Stimulated activated CD4-positive, alpha-beta T cell treated with anti-CD3 and anti-CD28 coated beads, Interleukin-2, amount 100 ng/mL, for 4 hours (primary cell): ENCODE measurements at places on chromosomes 7 and 10.

- DNase-seq = no peak
These were observed 292.4 kb upstream of the VWC2 start for GRCh38 chr7:49481075-49481474.

DNA sequence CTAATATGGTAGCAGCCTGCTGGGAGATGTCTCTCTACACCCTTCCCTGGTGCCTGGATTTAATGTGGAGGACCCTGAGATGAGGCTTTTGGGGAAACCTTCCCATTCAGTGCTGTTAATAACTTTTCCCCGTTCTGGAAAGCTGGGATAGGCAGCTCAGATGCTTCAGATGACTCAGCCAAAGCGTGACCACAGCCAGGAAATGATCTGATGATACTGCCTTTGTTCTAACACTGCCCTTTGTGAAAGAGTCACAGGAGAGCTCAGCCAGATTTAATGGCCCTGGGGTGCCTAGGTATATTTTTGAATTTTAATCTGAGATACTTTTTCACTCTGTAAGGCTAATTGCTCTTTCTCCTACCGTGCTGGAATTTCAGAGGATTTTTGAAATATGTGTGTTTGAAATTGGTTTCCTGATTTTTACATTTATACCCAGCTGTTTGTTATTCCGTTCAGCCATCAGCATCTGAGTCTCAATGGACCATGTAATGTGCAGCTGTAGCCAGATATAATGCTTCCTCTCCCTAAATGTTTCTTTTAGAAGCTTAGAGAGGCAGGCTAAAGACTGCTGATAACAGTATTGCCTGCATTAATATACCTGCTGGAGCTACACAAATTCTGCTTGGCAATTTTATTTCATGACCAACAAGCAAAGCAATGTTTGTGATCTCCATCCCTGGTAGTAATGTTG lies 17.8 kb downstream of the CELF2 start:
- DNase-seq = no peak

DNA sequence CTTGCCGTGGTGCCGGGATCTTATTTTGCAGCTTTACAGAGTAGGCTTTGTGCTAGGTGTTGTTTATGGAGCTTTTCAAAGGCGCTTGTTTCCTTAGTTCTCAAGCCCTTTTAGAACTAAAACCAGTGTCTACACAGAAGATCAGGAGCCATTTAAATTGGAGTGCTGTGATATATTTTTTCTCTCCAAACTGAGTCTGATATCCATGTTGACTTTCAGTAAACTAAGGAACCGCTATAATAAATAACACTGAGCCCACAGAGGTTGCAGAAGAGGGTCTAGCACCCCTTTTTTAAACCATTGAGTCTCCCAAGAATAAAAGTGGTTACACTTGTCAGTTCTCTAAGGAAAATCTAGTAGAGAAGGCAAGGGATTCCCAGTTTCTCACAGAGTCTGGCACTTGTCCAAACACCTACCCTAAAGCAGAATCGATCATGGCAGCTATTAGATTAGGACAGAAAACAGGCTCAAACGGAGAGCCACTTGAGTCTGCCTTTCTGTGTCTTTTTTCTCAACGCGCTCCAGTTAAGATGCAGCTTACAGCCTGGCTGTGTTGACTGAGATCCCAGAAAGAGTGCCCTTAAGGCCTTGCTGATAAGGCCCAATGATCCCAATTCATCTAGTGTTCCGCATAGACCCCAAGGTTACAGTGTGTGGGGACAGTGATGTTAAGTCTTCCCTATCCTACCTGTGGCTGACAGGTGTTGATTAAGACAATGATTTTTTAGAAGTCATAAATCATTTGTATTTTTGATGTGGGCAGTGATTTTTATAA lies 804 bp downstream of the TMEM106B start:
- no peak for DNase-seq

DNA sequence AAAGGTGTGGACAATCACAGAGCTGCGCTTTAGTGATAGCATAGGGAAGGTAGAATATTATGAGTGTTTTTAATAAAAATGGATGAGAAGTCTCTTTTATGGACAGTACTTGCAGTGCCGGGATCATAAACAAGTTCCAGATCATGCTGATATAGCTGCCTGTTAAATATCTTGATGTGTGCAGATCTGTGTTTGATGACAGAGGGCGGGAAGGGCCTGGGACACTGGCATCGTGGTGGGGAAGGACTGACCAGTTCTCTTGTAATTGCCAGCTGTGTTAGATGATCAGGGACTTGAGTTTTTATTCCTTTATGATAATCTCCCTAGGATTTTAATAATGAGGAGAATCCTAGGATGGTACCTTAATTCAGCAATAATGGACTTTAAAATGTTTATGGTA lies 14.6 kb downstream of the SND1 start:
- no peak for DNase-seq

- no peak for DNase-seq
These were observed 102.6 kb downstream of the RGS10 start for GRCh38 chr10:119439922-119440321.

DNA sequence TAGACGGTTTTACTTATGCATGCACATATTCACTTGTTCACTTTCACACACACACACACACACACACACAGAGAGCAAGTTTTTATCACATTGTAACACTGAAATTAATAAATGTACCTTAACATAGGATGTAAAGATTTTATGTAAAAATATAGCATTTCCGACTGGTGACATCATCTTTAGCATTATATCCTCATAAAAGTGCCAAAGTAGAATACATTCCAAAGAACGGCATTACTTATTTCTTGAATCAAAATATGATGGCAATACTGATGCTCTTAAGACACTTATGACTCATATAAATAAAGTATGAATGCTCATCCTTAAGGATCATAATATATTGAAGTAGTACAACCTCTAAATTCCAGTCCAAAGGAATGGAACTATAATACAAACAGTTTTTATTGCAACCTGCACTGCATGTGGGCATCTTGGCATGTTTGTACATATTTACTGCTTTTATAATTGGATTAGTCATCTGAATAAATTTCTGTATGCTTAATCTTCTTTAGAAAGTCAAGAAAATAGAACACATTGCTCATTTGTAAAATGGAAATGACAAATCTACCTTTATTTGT lies 290.0 kb upstream of the SEMA3A start:
- DNase-seq = no peak

- DNase-seq = no peak
These were observed 14.7 kb downstream of the FAM241B start for GRCh38 chr10:69644658-69645295.

- DNase-seq = no peak
These were observed 15.4 kb downstream of the AHCYL2 start for GRCh38 chr7:129240119-129240820.

GRCh38 chr10:102241444-102242117 lies at the start of gene PITX3:
TSS of gene PITX3 (minus strand) at chr10:102241512. CDS start at chr10:102232080, 9,432 bp downstream.
- DNase-seq = peak; percentile 84

- no peak for DNase-seq
These were observed 65.5 kb downstream of the CUX1 start for GRCh38 chr7:101882595-101883564.

GRCh38 chr7:45645141-45645969 lies 71.2 kb downstream of the ADCY1 start:
- no peak for DNase-seq
